Dermis microvascular lymphatic vessel endothelial cell (primary cell): ENCODE measurements at places on chromosomes 6 and 20. TPM values are rescaled to one million over a fixed set of nuclear protein-coding genes. Genes with fewer than 3 reads are reported as not detected.

Gene SALL4
- total RNA-seq: 0.26 and 0.63 TPM in 2 replicates

Gene BCAS4
- 1.5 TPM in 2 replicates for total RNA-seq

Gene GLO1
- 89.8 and 108 TPM in 2 replicates for total RNA-seq

Gene CRISP2
- not detected in 2 replicates for total RNA-seq

Gene PRDM13
- not detected in 2 replicates for total RNA-seq

Gene CGA
- not detected in 2 replicates for total RNA-seq

Gene SAYSD1
- 8.0 and 10.1 TPM in 2 replicates for total RNA-seq

Gene IL17A
- total RNA-seq: not detected in 2 replicates
